Activated naive CD4-positive, alpha-beta T cell treated with anti-CD3 and anti-CD28 coated beads, Interleukin-2, amount 50 U/mL, for 16 hours (primary cell): ENCODE measurements at places on chromosomes 7 and 10.

GRCh38 chr10:3647074-3647473, 137.9 kb downstream of the KLF6 start:
- no peak for DNase-seq

DNA sequence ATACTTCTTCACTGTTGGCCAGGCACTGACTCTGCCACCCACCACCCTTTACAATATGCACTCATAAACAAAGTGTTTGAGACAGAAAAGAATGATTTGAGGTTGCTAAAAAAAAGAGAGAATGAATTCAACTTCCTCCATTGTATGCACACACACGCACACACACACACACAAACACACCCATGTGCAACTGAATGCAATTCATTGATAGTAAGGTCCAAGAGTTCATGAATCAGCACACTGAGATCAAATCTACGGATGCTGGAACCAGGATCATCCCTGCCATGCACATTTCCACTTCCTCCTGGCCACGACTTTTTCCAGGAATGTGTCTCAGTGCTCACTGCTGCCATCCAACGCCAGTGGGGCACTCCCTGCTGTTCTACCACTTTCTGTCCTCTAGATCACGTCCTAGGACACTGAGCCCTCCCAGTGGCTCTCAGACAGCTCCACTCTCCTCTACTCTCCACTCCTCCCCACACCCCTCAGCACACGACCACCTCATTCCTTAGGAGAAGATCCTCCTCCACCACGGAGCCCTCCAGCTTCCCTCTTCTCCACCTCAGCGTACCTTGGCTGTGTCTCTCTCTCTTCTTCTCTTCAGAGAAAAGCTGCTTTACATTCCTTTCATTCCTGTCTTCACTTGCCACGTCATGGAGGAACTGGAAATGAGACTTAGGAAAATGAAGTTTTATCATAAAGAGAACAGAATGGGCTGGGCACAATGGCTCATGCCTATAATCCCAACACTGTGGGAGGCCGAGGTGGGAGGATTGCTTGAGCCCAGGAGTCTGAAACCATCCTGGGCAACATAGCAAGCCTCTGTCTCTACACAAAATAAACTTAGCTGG, 12.0 kb upstream of the TMEM213 start:
- DNase-seq = no peak

DNA sequence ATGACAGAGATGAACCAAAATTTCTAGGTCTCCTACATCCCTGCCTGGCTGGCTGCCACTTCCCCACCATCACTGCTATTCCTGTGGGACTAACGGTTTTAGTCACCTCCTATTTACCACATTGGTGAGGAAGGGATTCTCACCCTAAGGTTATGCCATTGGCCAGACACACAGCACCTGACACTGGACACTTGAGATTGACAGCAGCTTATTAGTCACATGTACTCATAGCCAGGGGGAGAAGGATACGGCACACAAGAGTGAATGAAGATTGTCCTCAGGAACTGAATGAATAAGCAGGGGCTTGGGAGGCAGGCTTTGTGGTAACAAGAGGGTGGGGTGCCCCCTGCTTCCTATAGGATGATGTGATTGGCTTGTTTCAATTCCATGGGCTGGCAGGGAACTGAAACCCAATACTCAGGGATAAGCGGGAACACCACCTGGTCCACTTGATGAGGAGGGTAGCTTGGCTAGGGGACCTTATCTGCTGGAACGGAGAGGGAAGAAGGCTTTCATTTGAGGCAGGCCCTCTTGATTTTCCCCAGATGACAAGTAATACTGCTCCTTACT, 99.0 kb downstream of the SPAG6 start:
- no peak for DNase-seq

DNA sequence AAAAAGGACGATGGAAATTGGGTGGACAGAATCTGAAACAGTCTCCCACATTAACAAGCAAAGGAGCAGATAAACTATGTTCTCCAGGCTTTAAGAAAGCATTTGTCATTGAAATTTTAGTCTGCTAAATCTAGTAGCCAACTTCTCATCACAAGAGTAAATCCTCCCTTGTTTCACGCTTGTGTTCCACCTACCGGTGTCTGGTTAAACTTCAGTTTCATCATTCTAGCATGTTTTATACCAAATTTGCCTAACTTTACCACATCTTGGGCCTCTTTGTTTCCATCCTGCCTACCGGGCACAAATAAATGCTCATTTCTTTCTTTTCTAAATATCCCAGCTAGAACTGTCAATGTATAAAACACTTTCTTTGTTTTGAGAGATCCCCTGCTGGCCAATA, 5.8 kb downstream of the LIPA start:
- DNase-seq = no peak

DNA sequence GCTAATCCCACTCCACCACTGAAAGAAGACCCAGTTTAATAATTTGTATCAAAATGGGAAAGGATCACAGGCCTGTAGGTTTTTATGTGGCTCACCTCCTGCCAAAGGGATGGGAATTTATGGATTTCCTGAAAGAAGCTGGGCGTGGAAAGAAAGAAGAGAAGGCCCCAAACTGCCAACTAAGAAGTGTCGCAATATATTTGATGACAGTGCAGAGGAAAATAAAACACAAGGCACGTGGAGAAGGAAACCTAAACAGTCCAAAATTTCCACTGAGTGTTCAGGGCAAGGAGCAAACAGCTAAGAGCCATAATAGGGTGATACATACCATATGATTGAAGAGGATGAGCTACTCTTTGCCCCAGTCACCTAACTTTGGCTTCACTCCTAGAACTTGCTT, 667.2 kb downstream of the GATA3 start:
- no peak for DNase-seq
